Activated naive CD4-positive, alpha-beta T cell treated with anti-CD3 and anti-CD28 coated beads, Interleukin-2, amount 50 U/mL, for 72 hours (primary cell): ENCODE measurements at places on chromosomes 2 and 18.
A peak's percentile ranks its signal among the peaks of the same experiment; 100 is the strongest.

- no peak for DNase-seq
These were observed 10.1 kb upstream of the LRPPRC start for GRCh38 chr2:44005846-44006245.

GRCh38 chr2:164706522-164706921 lies 85.2 kb upstream of the GRB14 start:
- no peak for DNase-seq

DNA sequence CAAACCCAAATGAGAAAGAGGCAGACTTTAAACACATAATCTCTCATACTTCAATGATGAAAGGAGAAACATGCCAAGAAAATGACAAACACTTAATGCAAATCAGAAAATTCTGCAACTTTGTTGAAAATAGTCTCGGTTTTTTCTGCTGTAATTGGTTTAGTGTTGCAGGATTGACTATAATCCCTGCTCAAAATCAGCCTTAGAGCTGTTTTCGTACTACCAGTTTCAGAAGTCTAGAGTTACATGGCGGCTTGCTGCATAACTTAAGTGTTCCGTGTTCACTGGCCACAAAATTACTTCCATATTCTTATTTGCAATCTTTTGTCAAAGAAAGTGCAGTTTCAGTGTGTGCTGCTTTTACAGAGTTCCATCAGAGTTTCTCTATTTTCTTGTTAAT lies 48.9 kb upstream of the ITGAV start:
- DNase-seq = no peak

- DNase-seq = no peak
These were observed 59.6 kb downstream of the TRPM8 start for GRCh38 chr2:233976690-233977294.

DNA sequence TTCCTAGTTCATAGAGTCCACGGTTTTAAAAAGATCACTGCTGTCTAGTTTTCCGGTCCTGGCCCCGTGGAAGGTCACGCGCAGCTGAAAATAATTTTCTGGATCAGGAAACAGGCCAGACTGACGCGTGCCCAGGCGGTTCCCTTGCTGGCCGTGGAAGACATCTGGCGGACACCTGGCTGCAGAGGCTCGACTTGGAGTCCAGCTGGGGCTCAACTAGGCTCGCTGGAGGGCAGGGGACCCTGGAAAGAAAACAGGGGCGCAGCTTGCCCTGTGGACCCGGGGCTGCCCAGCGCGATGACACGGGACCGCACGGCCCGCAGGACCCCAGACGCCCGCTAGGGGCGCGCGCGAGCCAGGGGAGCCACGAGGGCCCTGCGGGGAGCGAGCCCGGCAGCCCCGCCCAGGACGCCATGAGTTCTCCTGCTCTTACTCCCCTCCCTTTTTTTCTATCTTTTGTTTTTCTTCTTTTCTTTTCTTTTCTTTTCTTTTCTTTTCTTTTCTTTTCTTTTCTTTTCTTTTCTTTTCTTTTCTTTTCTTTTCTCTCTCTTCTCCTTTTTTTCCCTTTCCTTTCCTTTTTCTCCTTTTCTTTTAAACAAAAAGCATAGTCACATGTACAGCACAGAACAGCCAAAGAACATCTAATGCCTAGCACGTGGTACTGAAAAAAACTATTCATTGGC lies 43.2 kb upstream of the UBE2F start:
- DNase-seq = peak; percentile 90

- no peak for DNase-seq
These were observed 1315.4 kb upstream of the NRXN1 start for GRCh38 chr2:52347292-52347691.

- DNase-seq = peak; percentile 6
These were observed 66.1 kb upstream of the NXPH2 start for GRCh38 chr2:138846216-138846821.

DNA sequence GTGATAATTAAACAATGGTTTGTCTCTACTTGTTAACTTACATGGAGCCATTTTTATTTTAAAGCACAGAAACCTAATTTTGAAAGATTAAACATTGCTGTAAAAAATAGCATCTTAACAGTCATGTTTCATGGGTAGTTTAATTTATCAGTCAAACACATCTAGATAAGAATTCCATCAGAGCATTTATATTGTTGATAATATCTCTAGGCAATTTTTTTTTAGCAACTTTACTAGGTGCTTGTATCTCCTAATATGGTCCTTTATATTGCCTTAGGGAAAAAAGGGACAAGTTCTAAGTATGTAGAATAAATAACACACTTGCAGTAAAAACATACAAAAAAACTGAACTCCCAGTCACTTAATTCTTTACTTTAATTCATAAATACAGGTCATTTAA lies 863 bp downstream of the CSRNP3 start:
- no peak for DNase-seq

DNA sequence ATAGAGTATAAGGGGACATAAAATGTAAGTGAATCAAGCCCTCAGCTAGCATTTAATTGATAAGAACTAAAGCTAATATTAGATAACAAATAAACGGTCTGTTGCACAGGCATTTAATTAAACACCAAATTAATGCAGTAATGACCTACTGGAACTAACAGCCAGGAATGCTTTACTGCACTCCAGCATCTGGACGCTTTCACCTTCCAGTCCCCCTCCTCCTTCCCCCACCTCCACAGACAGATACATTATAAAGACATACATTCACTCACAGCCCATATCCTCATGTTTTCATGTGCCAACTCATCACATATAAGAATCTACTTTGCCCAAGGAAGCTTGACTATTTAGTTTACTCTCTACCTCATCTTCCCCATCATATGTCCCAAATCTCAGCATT lies 337.4 kb upstream of the PIK3C3 start:
- no peak for DNase-seq

DNA sequence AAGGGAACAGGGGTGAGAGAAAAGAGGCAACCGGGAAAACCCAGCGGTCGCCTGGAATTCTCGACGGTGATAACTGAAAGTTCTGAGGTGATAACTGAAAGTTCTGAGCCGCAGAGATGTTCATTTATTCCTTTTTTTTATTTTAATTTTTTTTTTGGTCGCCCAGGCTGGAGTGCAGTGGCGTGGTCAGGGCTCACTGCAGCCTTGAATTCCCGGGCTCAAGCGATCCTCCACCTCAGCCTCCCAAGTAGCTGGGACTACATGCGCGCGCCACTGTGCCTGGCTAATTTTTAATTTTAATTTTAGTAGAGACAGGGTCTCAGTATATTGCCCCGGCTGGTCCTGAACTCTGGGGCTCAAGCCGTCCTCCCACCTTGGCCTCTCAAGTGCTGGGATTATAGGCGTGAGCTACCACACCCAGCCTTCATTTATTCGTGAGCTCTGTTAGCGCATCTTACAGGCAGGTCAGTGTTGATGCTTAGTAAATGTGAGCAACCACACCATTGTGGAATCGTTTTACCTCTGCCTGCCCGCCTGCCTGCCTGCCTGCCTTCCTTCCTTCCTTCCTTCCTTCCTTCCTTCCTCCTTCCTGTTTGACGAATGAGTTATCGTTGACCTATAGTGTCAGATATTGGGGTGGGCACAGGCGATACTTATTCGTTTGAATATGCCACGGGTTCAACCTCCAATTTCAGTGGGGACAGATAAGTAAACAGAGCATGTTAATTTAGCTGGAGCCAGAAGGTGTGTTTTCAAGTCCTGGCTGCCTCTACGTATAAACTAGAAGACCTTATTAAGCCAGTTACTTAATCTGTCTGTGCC lies 557 bp upstream of the E2F6 start:
- no peak for DNase-seq

GRCh38 chr2:233350708-233351107 lies 3.6 kb upstream of the DGKD start:
- DNase-seq = no peak

DNA sequence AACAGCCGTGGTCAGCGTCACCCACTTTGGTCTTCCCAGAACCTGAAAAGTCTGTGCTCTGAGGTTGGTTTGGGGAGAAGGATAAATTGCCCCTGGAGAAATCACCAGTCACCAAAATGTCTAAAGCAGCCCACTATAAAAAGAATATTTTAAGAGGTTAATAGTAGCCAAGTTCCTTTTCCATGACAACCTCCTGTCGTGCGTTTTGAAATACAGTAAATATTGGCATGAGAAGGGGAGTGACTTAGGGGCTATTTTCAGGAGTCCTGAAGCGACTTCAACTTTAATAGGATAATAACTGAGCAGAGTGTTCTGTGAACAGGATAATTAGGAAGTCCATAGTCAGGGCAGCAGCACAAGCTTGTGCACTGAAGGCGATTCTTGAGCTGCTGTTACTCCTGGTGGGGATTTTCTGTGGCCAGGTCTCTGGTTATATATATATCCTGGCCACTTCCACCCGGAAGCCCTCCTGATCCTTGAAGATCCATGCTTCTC lies 49.3 kb downstream of the RNF144A start:
- no peak for DNase-seq

DNA sequence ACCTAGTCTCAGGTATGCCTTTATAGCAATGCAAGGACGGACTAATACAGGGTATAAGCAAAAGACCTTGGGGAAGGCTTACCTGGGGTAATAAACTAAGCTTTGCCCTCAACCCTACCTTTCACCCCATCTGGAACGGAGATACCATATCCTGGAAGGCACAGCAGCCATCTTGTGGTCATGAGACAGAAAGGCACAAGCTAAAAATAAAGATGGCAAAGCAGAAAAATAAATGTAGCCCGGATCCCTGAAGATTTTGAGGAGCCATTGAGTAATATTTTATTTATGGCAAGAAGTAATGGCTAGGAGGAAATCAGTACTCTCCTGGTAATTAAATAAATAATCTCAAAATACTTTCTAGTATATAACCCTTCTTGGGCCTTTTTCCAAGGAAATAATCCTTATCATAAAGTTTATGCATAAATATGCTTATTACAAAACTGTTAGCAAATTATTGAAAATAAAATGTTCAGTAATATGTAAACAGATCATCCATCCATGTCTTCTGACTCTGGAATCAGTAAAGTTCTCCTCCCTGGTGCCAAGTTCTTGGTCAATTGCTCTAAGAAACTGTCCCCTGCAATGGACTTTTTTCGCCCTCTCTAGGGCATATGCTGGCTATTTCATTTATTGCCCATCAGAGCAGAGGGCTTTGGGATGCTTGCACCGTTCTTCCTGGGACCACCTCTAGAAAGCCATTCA lies 198.7 kb downstream of the SPP2 start:
- no peak for DNase-seq

DNA sequence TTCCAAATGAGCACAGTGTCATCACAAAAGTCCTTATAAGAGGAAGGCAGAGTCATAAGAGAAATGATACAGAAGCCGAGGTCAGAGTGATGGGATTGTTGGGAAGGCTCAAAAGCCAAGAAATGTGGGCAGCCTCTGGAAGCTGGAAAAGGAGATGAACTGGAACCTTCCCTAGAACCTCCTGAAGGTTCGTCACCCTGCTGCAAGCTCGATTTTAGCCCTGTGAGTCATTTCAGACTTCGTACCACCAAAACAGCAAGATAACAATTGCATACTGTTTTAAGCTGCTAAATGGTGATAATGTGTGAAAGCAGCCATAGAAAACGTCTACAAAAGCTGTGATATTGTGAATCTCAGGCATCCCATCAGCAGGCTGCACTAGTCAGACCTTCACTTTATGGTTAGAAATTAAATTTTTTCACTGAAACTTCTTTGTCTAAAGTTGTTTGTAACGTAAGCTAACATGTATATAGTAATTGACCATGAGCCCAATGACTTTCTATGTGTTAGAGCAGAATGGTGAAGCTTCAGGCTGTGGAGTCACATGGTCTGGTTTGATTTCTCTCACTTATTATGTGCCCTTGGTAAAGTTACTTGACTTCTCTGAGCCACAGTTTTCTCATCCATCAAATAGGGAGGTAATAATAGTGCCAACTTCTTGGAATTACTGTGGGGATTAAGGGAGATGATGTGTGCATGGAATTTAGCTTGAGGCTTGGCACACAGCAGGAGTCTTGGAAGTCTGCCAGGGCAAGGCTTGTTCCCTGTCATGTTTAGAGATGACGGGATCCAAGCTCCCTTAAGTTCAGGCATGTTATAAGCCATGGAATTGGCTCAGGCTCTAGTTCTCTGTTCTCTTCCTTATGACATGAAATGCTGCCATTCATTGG lies 132.0 kb upstream of the CCDC195 start:
- DNase-seq = no peak

GRCh38 chr2:218006741-218007140 lies 3.9 kb upstream of the TNS1 start:
- DNase-seq = no peak

DNA sequence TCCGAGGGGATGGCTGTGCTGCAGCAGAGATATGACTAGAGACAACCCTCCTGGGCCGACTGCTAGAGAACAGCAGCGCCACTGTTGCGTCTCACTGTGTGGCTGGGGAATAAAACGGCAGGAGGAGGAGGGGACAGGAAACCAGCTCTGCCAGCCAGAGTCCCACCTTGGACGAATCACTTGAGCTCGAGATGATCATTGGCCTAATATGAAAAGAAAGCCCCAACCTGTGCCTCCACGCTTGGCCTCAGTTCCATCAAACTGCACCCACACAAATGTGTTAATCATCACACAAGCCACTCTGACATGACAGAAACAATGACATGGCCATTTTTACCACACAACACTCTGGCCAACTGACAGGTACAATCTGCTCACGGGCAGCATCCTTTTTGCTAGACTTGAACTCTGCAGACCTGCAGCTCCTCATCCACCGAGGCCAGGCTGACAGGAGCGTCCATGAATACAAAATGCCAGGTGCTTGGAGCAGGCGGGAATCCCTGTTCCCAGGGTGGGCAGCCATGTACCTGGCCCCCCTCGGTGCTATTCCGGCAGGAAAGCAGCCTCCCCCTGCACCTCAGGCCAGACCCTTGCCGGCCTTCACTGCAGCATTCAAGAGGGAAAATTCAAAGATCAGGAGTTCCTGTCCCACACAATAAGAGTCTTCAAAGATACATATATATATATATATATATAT lies 52.3 kb downstream of the PARD6G start:
- DNase-seq = no peak

- DNase-seq = no peak
These were observed 104.5 kb downstream of the ZNF516 start for GRCh38 chr18:76390452-76391035.

DNA sequence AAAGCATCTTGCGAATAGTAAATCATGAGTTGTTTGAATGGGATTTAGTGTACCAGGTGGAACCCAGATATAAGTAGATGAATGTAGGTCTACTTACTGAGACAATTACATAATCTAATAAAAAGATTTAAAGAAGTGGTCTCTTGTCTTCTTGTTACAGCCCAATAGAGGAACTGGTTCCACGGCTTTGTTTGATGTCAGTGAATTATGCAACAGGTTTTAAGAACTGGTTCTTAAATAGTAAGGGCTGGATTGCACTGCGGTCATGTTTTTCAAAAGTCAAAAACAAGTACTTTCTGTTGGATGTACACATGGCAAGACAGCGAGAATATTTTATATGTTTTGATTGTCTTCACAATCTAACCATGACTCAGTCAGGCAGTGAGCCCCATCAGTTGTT lies 15.4 kb upstream of the SLC9A2 start:
- no peak for DNase-seq

GRCh38 chr2:68825866-68826265 lies 45.3 kb downstream of the BMP10 start:
- DNase-seq = no peak

DNA sequence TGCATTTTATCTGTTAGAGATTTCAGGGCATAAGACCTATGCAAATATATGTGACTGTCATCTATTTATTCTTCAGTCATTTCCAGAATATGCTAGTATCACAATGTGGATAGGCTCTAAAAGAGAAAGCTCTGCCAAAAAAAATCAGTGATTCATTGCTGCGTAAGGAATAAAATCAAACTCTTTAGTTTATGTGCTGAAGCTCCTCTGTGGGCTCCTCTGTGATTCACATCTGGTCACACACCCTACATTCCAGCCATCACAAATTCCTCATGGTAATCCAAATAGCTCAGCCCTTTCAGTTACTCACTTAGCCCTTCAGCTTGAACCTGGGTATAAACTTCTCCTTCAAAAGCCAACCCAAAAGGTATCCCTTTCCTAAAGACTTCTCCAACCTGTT lies 21.4 kb downstream of the DLGAP1 start:
- no peak for DNase-seq
